ENCODE measurements at places on chromosomes 1 and 21.

GRCh38 chr1:160542303-160542945 lies 19.4 kb upstream of the SLAMF6 start:
- DNase-seq: no peak
- no peak overlapping the region for H3K4me3 ChIP-seq
- no peak overlapping the region for H3K27ac ChIP-seq
- H3K36me3 ChIP-seq: no peaks in the 10 kb centered on the region
- H3K27me3 ChIP-seq: no peaks in the 10 kb centered on the region
- H3K4me1 ChIP-seq: no peaks in the 10 kb centered on the region

GRCh38 chr1:205775015-205775716 lies at the start of gene RAB29:
Gene RAB29, minus strand, starts transcription at chr1:205775482. Its CDS starts 526 bp downstream, at chr1:205774956.
- no peaks in the 10 kb centered on the region for H3K27me3 ChIP-seq
- DNase-seq: peak; percentile 81
- H3K27ac ChIP-seq: peak within 1 kb of the TSS; percentile 67
- no peaks in the 10 kb centered on the region for H3K36me3 ChIP-seq

- no peak overlapping the region for H3K27ac ChIP-seq
- no peak for DNase-seq
- H3K4me3 ChIP-seq: no peak overlapping the region
- no peaks in the 10 kb centered on the region for H3K36me3 ChIP-seq
- H3K27me3 ChIP-seq: no peaks in the 10 kb centered on the region
Measured at GRCh38 chr1:110112656-110113055, 413 bp downstream of the UBL4B start.

DNA sequence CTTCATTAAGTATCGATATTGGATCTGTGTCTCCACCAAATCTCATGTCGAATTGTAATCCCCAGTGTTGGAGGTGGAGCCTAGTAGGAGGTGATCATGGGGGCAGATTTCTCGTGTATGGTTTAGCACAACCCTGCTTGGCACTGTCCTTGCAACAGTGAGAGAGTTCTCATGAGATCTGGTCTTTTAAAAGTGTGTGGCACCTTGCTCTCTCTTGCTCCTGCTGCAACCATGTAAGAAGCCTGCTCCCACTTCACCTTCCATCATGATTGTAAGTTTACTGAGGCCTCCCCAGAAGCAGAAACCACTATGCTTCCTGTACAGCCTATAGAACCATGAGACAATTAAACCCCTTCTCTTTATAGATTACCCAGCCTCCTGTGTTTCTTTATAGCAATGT lies 424.4 kb downstream of the NPHP4 start:
- no peaks in the 10 kb centered on the region for H3K36me3 ChIP-seq
- DNase-seq: no peak
- no peaks in the 10 kb centered on the region for H3K27me3 ChIP-seq
- H3K27ac ChIP-seq: no peak overlapping the region
- no peak overlapping the region for H3K4me3 ChIP-seq

DNA sequence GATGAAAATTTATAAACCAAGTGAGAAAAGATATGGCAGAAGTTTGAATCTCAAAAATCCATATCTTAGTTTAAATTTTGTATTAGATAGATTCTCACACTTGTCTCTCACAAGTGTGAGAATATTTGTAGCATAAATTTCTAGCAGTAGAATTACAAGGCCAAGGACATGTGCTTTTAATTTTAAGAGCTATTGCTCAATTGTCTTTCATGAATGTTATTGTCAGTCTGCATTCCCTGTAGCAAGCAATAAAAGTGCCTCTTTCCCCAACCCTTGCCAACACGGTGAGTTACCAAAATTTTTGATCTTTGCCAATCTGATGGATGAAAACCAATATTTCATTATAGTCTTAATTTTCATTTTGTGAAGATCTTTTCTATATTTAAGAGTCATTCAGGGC lies 64.0 kb downstream of the CTH start:
- no peak overlapping the region for H3K27ac ChIP-seq
- H3K4me1 ChIP-seq: no peaks in the 10 kb centered on the region
- no peaks in the 10 kb centered on the region for H3K36me3 ChIP-seq
- no peak for DNase-seq

GRCh38 chr1:41272601-41273000 lies 30.5 kb upstream of the SCMH1 start:
- no peaks in the 10 kb centered on the region for H3K27me3 ChIP-seq
- H3K4me3 ChIP-seq: no peak overlapping the region
- H3K36me3 ChIP-seq: no peaks in the 10 kb centered on the region
- no peak for DNase-seq
- no peak overlapping the region for H3K27ac ChIP-seq
- peaks cover 3% of the 10 kb centered on the region for H3K4me1 ChIP-seq

DNA sequence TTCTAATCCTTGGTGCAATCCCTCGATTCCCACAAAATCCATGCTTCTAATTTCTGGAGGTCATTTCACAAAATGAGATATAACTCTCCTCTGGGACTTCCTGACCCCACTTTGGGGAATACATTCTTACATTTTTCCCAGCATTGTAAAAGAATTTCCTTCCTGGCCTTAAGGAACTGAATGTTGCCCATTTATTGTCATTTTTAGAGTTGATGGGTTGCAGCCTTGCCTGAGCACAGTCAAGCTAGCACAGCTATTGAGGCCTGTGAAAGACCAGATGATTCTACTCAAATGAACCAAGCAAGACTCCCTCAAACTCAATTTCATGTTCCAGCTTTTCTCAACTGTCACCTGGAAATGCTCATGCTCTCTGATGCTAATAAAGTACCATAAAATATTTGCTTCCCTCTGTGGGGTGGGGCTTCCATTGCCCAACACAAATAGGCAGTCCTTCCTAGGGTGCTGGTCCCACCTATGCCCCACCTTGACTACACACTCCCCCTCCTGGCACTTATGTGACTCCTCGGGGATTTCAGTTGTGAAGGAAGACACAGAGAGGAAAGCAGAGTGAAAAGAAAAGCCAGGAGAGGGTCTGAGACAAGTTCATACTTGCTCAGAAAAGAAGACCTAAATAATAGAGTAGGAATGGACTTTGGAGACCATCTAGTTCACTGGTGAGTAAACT lies 24.0 kb upstream of the CDC7 start:
- H3K27ac ChIP-seq: no peak overlapping the region
- H3K27me3 ChIP-seq: no peaks in the 10 kb centered on the region
- no peaks in the 10 kb centered on the region for H3K4me1 ChIP-seq
- no peak overlapping the region for H3K4me3 ChIP-seq

DNA sequence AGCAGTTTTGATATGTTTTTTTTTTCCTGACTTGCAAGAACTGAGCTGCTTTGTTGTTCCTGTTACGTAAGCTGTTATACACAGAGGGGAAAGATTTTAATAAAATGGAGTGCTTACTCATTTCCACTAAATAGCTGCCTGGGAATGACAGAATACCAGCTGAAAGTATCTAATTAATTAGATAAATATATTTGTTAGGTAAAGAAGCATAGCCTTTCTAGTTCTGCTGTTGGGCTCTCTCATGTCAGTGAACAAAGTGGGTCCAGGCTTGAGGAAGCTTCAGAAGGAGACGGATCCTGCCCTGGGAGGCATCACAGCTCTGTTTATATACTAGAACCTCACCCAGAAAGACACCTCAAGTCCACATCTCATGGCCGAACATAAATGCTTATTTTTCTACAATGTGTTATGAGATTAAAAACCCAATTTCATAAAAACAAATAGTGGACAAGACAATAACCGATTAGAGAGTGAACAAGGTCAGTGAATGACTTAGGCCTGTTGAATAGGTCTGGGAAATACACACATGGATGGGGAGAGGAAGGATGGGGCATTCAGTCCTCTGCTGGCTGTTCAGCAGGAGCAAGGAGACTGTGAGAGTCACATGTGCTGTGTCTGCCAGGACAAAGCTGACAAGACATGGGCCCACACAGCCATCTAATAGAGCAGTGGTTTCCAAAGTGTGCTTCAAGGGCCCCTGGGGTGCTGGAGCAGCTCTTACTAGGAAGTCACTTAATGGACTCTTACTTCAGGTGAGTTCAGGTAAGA lies 20.6 kb downstream of the TRAF5 start:
- H3K27me3 ChIP-seq: no peaks in the 10 kb centered on the region
- no peaks in the 10 kb centered on the region for H3K4me1 ChIP-seq
- H3K4me3 ChIP-seq: no peak overlapping the region
- DNase-seq: peak; percentile 48
- no peaks in the 10 kb centered on the region for H3K36me3 ChIP-seq
- no peak overlapping the region for H3K27ac ChIP-seq

- peaks cover 11% of the 10 kb centered on the region for H3K36me3 ChIP-seq
- no peak for DNase-seq
- H3K4me1 ChIP-seq: peaks cover 13% of the 10 kb centered on the region
- H3K27me3 ChIP-seq: no peaks in the 10 kb centered on the region
- H3K4me3 ChIP-seq: no peak overlapping the region
Measured at GRCh38 chr21:33355355-33355754, 30.6 kb downstream of the IFNAR1 start.

- no peak overlapping the region for H3K27ac ChIP-seq
- H3K36me3 ChIP-seq: no peaks in the 10 kb centered on the region
- no peaks in the 10 kb centered on the region for H3K27me3 ChIP-seq
- DNase-seq: no peak
- no peak overlapping the region for H3K4me3 ChIP-seq
Measured at GRCh38 chr1:70084314-70084915, 121.0 kb downstream of the LRRC40 start.

DNA sequence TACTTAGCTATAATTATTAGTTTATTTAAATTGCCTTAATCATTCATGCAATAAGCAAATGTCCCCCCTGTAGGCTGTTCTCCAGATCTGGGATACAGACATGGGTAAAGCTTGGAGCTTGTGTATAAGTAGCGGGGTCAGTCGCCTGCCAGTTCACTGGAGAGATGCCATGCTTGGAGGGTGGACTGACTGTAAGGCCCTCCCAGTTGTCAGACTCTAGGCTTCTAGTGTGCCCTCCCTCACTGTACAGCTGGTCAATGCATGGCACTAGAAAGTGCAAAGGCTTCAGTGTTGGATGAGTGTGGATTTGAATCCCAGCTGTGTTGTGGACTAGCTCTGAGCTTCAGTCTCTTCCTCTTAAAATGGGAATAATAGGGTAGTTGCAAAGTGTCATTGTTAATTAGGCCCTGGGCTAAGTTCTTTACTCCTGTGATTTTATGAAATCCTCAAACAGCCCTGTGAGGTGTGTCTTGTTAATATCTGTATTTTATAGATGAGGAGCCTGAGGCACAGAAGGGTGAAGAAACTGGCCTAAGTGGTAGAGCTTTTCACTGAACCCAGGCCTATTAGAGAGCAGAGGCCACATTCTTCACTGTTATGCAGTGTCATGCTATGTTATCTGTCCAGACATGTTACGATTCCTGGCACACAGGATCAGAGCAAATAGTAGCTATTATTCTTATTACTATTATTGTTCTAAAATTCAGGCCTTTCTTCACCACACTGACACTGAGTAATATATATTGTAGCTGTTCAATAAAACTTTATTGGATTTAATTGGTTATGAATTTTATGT lies 85.9 kb downstream of the ROR1 start:
- no peaks in the 10 kb centered on the region for H3K36me3 ChIP-seq
- DNase-seq: no peak
- no peaks in the 10 kb centered on the region for H3K4me1 ChIP-seq
- H3K4me3 ChIP-seq: no peak overlapping the region
- no peak overlapping the region for H3K27ac ChIP-seq

- H3K4me1 ChIP-seq: no peaks in the 10 kb centered on the region
- DNase-seq: peak; percentile 40
- H3K27me3 ChIP-seq: no peaks in the 10 kb centered on the region
- no peaks in the 10 kb centered on the region for H3K36me3 ChIP-seq
- H3K27ac ChIP-seq: no peak overlapping the region
Measured at GRCh38 chr1:209218113-209218512, 365.4 kb upstream of the CAMK1G start.

DNA sequence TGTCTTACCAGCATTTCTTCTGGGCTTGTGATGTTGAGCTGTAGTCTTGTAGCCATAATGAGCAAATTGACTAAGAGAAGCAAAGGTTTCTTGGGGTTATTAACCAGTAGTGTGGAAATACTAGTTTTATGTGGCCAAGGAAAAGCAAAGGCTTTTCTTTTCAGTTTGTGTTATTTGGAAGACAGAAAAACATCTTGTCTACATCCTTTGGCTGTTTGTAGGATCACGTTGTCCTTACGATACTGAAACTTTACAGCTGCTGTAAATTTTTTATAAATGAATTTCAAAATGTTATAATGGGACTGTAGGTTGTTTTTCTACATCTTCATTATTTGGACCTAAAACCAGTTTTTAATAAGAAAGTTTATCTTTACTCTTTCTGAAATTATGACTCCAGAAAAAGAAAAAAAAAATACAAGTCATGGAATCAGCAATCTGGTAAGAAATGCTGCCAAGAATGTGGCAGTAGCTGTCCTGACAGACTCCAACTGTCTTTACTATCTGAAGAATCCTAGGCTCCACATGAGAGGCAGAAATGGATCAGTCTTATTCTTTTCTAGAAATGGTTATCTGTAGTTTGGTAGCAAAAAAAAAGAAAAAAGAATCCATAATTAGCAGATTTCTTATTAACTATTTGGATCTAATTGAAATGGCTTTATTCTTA lies 41.6 kb upstream of the QSOX1 start:
- H3K36me3 ChIP-seq: peaks cover 19% of the 10 kb centered on the region
- no peak overlapping the region for H3K27ac ChIP-seq
- no peak for DNase-seq
- H3K27me3 ChIP-seq: no peaks in the 10 kb centered on the region
- H3K4me1 ChIP-seq: no peaks in the 10 kb centered on the region
- H3K4me3 ChIP-seq: no peak overlapping the region

DNA sequence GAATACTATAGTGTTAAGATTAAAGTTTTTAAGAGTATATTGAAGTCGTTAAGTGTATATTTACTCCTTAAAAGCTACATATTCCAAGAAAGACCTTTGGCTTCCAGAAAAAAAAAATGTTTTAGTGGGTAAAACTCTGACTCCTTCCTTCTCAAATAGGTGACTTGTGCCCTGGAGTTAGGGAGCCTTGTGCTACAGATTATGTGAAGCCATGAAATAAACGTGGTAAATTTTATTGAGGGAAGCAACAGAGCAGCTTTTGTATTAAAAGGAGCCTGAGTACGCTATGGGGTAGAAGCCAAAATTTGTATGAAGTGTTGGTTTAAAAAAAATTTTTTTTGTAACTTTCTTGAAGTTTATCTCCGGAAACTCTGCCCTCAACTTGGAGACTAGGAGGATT lies 994 bp downstream of the RO60 start:
- H3K27ac ChIP-seq: peak overlapping the region; percentile 80
- H3K4me1 ChIP-seq: peaks cover 19% of the 10 kb centered on the region
- H3K4me3 ChIP-seq: peak overlapping the region; percentile 85
- DNase-seq: no peak
- H3K36me3 ChIP-seq: no peaks in the 10 kb centered on the region
- no peaks in the 10 kb centered on the region for H3K27me3 ChIP-seq

GRCh38 chr1:167373986-167374385 lies 144.3 kb downstream of the CD247 start:
- H3K27ac ChIP-seq: no peak overlapping the region
- H3K4me1 ChIP-seq: no peaks in the 10 kb centered on the region
- no peaks in the 10 kb centered on the region for H3K27me3 ChIP-seq

GRCh38 chr21:17146426-17146825 lies 366.4 kb upstream of the CXADR start:
- no peaks in the 10 kb centered on the region for H3K36me3 ChIP-seq
- no peak for DNase-seq
- no peaks in the 10 kb centered on the region for H3K27me3 ChIP-seq
- no peak overlapping the region for H3K4me3 ChIP-seq

GRCh38 chr1:98002288-98002687 lies 81.5 kb upstream of the DPYD start:
- no peaks in the 10 kb centered on the region for H3K27me3 ChIP-seq
- H3K36me3 ChIP-seq: no peaks in the 10 kb centered on the region
- no peaks in the 10 kb centered on the region for H3K4me1 ChIP-seq
- H3K27ac ChIP-seq: no peak overlapping the region
- no peak for DNase-seq
